A549 treated with Mapracorat at 1 μM for 4 hours (cell line): ENCODE measurements at places on chromosomes 16 and 17. TPM values are rescaled to one million over a fixed set of nuclear protein-coding genes. Genes with fewer than 3 reads are reported as not detected.

The KRT222 gene
- total RNA-seq: 0.34 to 0.63 TPM (median 0.37 TPM) in 5 replicates

The C17orf50 gene
- total RNA-seq: 0.21 to 0.59 TPM (median 0.34 TPM) in 4 of 5 replicates, not detected in the other

The SOCS1 gene
- total RNA-seq: 2.9 to 11.1 TPM (median 7.7 TPM) in 5 replicates

The TEKT1 gene
- 0.04 to 0.23 TPM (median 0.07 TPM) in 4 of 5 replicates, not detected in the other for total RNA-seq

The KRTAP4-1 gene
- 0.16 to 0.38 TPM (median 0.18 TPM) in 3 of 5 replicates, not detected in the others for total RNA-seq

The HAGH gene
- 56.2 to 70.5 TPM (median 67.0 TPM) in 5 replicates for total RNA-seq

The KRT12 gene
- total RNA-seq: not detected in 5 replicates

The PHAF1 gene
- total RNA-seq: 22.3 to 24.6 TPM (median 22.8 TPM) in 5 replicates
